ENCODE measurements at places on chromosomes 4 and X. TPM values are rescaled to one million over a fixed set of nuclear protein-coding genes. Genes with fewer than 3 reads are reported as not detected.

GRCh38 chrX:109464231-109464630 lies 17.7 kb downstream of the GUCY2F start:
- no peaks in the 10 kb centered on the region for H3K27me3 ChIP-seq
- no peak overlapping the region for H3K27ac ChIP-seq
- H3K4me1 ChIP-seq = no peaks in the 10 kb centered on the region
- H3K36me3 ChIP-seq = no peaks in the 10 kb centered on the region
- DNase-seq = no peak

HSPA4L gene
- not detected for total RNA-seq

- H3K27me3 ChIP-seq = no peaks in the 10 kb centered on the region
- DNase-seq = no peak
- H3K27ac ChIP-seq = no peak overlapping the region
- no peaks in the 10 kb centered on the region for H3K4me1 ChIP-seq
- H3K4me3 ChIP-seq = no peak overlapping the region
These were observed 428.9 kb downstream of the EPHA5 start for GRCh38 chr4:65241257-65241997.

DNA sequence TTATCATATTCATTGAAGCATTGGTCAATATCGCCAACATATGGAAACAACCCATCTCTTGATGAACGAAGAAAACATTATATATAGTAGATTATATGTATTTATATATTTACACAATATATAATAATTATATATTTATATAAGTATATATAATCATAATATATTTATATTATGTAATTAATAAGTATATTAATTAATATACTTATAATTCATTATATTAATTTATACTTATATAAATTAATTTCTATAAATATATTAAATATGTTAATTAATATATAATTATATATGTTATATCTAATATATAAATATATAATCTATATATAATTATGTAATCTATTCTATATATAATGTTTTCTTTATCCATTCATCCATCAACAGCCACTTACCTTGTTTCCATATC lies 69.0 kb upstream of the SRD5A3 start:
- H3K4me3 ChIP-seq = no peak overlapping the region
- DNase-seq = no peak
- no peaks in the 10 kb centered on the region for H3K27me3 ChIP-seq
- H3K4me1 ChIP-seq = no peaks in the 10 kb centered on the region

DNA sequence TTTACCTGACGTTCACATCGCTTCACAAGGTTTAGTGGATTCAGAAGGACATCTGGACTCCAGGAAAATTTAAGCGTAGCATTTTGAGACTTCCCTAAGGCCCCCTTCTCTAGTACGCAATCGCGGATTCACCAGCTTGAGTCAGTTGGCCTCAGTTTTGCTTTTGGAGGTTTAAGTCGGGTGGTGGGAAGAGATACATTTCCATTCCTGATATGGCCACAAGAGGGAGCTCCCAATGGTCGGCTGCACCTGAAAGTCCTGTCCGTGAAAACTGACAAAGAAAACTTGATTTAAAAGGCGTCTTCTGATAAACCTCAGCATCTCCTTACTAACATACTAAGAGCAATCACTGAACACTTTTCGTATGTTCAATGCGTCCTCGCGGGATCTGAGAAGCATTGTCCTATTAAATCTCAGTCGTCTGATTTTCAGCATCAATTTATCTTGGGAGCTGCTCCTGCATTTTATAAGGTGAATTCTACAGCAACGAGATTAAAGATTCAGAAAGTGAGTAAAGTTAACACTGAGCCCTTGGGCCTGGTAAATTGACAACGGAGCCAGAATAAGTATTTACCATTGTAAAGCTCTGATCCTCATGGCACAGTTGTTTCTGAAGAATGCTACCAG lies 50.6 kb downstream of the LGI2 start:
- H3K4me3 ChIP-seq = no peak overlapping the region
- H3K4me1 ChIP-seq = peaks cover 5% of the 10 kb centered on the region
- H3K36me3 ChIP-seq = no peaks in the 10 kb centered on the region
- H3K27ac ChIP-seq = no peak overlapping the region
- peaks cover 7% of the 10 kb centered on the region for H3K27me3 ChIP-seq
- peak; percentile 68 for DNase-seq

GRCh38 chrX:101040197-101040596 lies 11.7 kb downstream of the TRMT2B start:
- no peak overlapping the region for H3K27ac ChIP-seq
- no peak overlapping the region for H3K4me3 ChIP-seq
- H3K4me1 ChIP-seq = no peaks in the 10 kb centered on the region
- DNase-seq = no peak
- H3K27me3 ChIP-seq = no peaks in the 10 kb centered on the region
- no peaks in the 10 kb centered on the region for H3K36me3 ChIP-seq

DNA sequence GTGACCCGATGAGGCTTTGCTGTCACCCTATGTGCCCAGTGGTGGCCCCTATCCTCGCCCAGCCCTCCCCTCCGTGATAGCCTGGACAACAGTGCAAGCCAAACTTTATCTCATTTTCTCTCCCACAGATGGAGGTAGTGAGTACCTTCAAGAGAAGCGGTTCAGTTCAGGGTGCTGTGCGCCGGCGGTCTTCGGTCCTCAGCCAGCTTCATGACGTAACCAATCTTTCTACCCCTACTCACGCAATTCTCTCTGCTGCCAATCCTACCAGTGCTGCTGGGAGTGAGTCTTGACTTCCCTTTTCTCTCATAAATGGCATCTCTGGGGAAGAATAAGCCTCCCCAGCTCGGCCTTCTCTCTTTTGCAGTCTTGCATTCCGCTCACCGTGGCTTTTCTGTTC lies 29.5 kb downstream of the CCNQ start:
- DNase-seq = no peak
- H3K27ac ChIP-seq = no peak overlapping the region
- H3K4me1 ChIP-seq = no peaks in the 10 kb centered on the region
- no peaks in the 10 kb centered on the region for H3K36me3 ChIP-seq

PAGE4 gene
- not detected for total RNA-seq

DNA sequence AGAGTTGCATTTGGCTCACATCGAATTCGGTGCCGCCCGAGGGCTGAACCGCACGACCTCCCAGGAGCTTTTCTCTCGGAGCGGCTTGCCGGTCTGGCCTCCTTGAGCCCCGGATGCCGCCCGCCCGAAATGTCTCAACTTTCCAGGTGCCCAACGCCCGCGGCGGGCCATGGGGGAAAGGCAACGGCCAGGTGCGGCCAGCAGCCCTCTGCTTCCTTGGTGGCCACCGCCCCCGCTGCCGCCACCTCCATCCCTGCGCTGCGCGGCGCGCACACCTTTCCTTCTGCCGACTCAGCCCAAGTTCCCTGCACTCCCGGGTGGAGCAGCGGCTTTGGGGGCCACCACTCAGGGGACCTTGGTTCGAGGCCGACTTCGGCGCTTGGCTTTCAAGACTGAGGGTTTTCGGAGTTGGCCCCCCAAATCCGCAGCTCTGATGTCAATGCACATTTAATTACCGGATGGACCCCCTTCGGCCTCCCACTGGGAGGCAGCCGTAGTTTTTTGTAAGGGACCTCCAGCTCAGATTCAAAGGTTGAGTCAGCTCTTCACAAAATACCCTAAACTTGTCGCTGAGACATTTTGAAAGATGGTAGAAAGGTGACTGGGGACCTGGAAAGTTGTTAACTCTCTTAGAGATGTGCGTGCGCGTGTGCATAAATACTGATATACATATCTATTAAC lies 1.1 kb downstream of the AFF2 start:
- no peaks in the 10 kb centered on the region for H3K36me3 ChIP-seq
- peaks cover 16% of the 10 kb centered on the region for H3K4me1 ChIP-seq
- DNase-seq = no peak
- peaks cover 19% of the 10 kb centered on the region for H3K27me3 ChIP-seq
- no peak overlapping the region for H3K27ac ChIP-seq

GRCh38 chr4:153733751-153734448 lies 25.9 kb downstream of the RNF175 start:
- H3K4me1 ChIP-seq = peaks cover 15% of the 10 kb centered on the region
- no peaks in the 10 kb centered on the region for H3K36me3 ChIP-seq
- no peak overlapping the region for H3K4me3 ChIP-seq
- H3K27ac ChIP-seq = no peak overlapping the region

- DNase-seq = no peak
- H3K4me1 ChIP-seq = no peaks in the 10 kb centered on the region
- no peak overlapping the region for H3K27ac ChIP-seq
- no peak overlapping the region for H3K4me3 ChIP-seq
These were observed 186.2 kb downstream of the LARP7 start for GRCh38 chr4:112823156-112823555.

UGT2B10 gene
- total RNA-seq = not detected

HPGDS gene
- total RNA-seq = not detected

DNA sequence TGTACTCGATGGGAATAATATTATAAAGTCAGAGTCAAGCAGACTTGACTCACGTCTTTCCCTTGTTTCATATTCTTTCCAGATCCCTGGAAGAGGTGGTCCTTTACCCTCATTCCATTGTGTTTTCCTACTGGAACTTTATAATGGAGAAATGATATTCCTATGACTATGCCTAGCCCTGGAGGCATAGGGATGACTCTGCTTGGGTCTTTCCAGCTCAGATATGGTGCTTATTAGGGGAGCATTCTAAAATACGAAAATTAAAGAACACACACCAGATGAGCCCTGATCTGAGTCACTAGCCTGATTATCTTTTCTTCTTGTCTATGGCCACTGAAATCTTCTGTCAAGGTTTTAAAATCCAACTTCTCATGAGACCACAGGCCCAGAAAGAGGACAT lies 231.4 kb downstream of the ANKRD50 start:
- H3K27me3 ChIP-seq = no peaks in the 10 kb centered on the region
- no peak overlapping the region for H3K27ac ChIP-seq
- H3K4me3 ChIP-seq = no peak overlapping the region
- H3K4me1 ChIP-seq = no peaks in the 10 kb centered on the region
- DNase-seq = no peak

ARAP2 gene
- total RNA-seq = 88.0 TPM

DNA sequence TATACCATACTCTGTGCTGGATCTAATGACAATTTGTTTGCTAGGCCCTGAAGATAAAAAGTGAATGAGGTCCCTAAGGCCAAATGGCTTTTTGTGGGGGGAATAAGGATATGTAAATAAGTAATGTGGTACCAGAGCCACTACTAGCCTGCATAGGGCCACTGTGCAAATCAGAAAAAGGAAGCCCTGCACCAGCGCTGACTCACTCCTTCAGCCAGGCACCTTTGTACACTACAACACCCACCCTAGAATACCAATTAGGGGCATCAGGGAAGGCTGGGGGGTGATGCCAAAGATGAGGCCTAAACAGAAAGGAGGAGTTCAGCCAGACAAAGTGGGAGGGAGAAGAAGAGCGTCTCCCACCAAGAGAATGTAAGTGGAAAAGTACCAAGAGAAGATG lies 122.2 kb downstream of the CAMK2D start:
- H3K4me3 ChIP-seq = no peak overlapping the region
- peak overlapping the region; percentile 26 for H3K27ac ChIP-seq
- H3K36me3 ChIP-seq = no peaks in the 10 kb centered on the region
- no peaks in the 10 kb centered on the region for H3K27me3 ChIP-seq
- no peak for DNase-seq

DNA sequence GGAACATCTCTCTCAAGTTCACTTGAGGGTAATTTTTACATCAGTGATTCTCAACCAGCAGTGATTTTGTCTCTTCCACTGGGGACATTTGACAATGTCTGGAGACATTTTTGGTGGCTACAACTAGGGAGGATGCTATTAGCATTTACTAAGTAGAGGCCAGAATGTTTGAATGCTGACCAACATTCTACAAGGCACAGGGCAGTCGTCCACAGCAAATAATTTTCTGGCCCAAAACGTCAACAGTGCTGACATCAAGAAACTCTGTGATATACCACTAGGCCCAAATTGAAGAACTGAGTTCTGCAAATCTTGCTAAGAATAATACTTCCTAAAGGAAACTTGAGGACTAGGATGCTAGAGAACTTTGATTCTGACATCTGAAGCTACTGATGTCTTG lies 7.1 kb downstream of the KLKB1 start:
- no peaks in the 10 kb centered on the region for H3K27me3 ChIP-seq
- H3K4me1 ChIP-seq = no peaks in the 10 kb centered on the region
- no peak for DNase-seq
- no peaks in the 10 kb centered on the region for H3K36me3 ChIP-seq
- no peak overlapping the region for H3K4me3 ChIP-seq

GRCh38 chr4:146095091-146095690 lies 80.3 kb upstream of the LSM6 start:
- H3K36me3 ChIP-seq = no peaks in the 10 kb centered on the region
- H3K27ac ChIP-seq = no peak overlapping the region
- no peaks in the 10 kb centered on the region for H3K27me3 ChIP-seq
- H3K4me3 ChIP-seq = no peak overlapping the region
- peak; percentile 51 for DNase-seq
- H3K4me1 ChIP-seq = no peaks in the 10 kb centered on the region

SH3BGRL gene
- 105 TPM for total RNA-seq

DNA sequence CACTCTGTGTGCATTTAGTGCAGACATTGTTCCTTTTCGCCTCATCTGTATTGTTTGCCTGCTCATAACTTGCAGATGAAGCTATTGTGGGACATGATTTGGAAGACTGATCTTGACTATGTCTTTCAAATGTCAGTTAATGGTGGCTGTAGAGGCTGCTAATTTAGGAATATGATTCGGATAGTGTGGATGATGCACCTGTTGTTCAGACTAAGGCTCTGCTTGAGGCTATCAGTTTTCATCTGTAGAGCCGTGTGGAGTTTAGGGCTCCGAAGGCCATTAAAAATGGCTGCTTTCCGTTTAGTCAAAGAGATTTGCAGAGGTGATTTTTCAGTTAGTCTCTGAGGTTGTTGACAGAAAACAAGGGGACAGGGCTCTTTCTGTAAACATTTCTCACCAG lies 102.0 kb downstream of the GBA3 start:
- H3K27ac ChIP-seq = no peak overlapping the region
- no peak overlapping the region for H3K4me3 ChIP-seq
- no peaks in the 10 kb centered on the region for H3K36me3 ChIP-seq
- no peaks in the 10 kb centered on the region for H3K4me1 ChIP-seq
- DNase-seq = no peak

LRP2BP gene
- 1.6 TPM for total RNA-seq

GABRQ gene
- not detected for total RNA-seq

GRCh38 chrX:1351981-1352714 lies 15.6 kb downstream of the IL3RA start:
- H3K36me3 ChIP-seq = peaks cover 3% of the 10 kb centered on the region
- no peak for DNase-seq
- H3K27me3 ChIP-seq = no peaks in the 10 kb centered on the region
- H3K27ac ChIP-seq = no peak overlapping the region
- no peak overlapping the region for H3K4me3 ChIP-seq

HSFX3 gene
- not detected for total RNA-seq

DNA sequence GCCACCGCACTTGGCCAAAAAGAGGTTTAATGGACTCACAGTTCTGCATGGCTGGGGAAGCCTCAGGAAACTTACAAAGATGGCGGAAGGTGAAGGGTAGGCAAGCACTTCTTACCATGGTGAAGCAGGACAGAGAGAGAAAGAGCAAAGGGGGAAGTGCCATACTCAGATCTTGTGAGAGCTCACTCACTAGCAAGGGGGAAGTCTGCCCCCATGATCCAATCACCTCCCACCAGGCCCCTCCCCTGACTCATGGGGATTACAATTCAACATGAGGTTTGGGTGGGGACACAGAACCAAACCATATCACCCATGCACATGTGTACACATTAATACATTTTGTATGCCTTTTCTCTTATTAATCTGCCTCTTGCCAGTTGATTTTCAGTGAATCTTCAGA lies 77.2 kb upstream of the HSD17B10 start:
- no peaks in the 10 kb centered on the region for H3K36me3 ChIP-seq
- no peak overlapping the region for H3K27ac ChIP-seq
- no peak for DNase-seq
- no peaks in the 10 kb centered on the region for H3K4me1 ChIP-seq

GRCh38 chr4:167842487-167842886 lies 249.8 kb upstream of the ANXA10 start:
- DNase-seq = no peak
- no peak overlapping the region for H3K27ac ChIP-seq
- H3K4me1 ChIP-seq = no peaks in the 10 kb centered on the region
- H3K27me3 ChIP-seq = no peaks in the 10 kb centered on the region
- no peaks in the 10 kb centered on the region for H3K36me3 ChIP-seq
- H3K4me3 ChIP-seq = no peak overlapping the region

ZCCHC18 gene
- 16.9 TPM for total RNA-seq

AFF2 gene
- 12.0 TPM for total RNA-seq
